Hypothalamus (tissue), 51 donors: ENCODE measurements at places on chromosomes 3 and 15.
A peak's percentile ranks its signal among the peaks of the same experiment; 100 is the strongest.

- DNase-seq: no peak
Observed at GRCh38 chr3:99678023-99678422, 39.6 kb downstream of the COL8A1 start.

DNA sequence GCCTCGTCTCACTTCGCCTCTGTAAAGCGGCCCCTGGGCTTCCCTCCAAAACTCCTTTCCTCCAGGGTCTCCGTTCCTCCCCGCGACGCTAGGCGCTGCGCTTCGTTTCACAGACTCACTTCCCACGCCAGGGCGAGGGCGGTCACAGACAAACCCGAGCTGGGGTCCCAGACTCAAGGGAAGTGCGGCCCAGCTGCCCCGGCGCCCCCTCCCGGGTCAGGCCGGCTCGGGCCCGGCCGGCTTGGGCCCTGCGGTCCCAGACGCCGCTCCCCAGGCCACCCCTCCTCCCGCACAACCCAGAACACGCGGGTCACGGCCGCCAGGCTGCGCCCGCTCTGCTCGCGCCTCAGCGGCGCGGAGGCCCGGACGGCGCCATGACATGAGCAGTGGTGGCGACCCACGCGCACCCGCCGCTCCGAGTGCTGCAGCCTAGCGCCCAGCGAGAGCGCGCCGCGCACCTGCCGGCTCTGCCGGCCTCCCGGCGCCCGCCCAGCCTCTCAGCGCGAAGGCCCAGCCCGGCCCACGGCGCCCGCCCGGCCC, 547 bp downstream of the NUP210 start:
- peak; percentile 58 for DNase-seq

DNA sequence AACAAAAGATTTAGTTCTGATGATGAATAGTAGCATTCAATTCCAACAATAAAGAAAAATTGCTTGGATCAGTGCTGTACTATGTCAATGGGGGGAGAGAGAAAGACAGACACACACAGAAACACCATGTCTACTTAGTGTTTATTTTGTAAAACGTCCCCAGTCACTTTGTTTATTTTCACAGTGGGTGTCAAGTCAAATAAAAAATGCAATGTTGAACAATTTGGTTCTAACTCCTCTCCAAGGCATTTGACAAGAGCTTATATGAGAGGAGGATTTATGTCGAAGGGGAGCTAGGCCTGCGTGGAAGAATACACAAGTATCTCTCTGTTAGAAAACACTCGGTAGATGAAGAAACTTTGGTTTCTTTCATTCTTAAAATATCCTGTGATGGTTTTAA, 201.7 kb upstream of the SLC2A2 start:
- DNase-seq: no peak

DNA sequence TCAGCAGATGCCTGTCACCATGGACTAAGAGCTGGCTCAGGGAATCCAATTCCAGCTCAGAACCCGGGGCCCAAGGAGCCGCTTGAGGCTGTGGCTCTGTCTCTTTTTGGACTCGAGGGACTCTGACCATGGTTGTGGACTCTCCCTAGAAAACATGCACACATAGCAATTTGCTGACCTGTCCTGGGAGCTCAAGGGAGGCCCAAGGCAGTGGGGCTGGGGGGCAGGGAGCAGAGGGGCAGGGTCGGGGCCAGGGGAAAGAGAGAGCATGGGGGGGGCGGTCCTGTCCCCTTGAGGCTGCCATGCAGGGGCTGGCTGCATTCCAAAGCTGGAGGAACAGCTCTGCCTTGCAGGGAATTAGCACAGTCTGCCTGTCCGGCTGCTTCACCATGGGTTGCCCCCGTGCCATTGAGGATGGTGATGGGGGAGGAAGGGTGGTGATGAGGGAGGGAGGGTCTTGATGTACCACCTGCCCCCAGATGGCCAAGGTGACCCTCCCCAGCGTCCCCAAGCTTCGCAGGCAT, 190.1 kb downstream of the GOLGA6L6 start:
- no peak for DNase-seq

DNA sequence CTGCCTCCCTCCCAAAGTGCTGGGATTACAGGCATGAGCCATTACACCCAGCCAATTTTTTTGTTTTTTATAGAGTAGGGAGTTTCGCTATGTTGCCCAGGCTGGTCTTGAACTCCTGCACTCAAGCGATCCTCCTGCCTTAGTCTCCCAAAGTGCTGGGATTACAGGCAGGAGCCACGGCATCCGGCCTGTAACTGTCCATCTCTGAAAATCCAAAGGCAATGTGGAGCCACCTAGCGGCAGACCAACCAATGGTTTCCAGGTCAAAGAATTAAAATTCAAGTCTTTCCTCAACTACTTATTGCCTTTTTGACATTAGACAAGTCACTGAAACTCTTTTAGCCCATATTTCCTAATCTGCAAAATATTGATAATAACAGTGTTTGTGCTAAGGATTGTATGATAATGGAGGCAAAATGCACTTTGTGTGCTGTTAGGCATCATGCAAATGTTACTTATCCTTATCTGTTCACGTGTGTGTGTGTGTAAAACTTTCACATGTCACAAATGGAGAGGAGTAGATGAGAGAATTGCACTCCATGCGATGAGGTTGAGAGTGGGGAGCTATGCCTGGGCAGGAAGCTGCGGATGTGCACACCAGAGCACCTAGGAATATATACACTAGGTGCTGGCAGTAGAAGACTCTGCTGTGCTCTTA, 48.7 kb downstream of the COL8A1 start:
- DNase-seq: peak; percentile 6
